ENCODE measurements at places on chromosomes 16 and 17.

- DNase-seq: no peak
Measured at GRCh38 chr17:44204441-44204882, 4.8 kb upstream of the ATXN7L3 start.

GRCh38 chr16:26995522-26995921, 71.2 kb upstream of the C16orf82 start:
- DNase-seq: no peak

DNA sequence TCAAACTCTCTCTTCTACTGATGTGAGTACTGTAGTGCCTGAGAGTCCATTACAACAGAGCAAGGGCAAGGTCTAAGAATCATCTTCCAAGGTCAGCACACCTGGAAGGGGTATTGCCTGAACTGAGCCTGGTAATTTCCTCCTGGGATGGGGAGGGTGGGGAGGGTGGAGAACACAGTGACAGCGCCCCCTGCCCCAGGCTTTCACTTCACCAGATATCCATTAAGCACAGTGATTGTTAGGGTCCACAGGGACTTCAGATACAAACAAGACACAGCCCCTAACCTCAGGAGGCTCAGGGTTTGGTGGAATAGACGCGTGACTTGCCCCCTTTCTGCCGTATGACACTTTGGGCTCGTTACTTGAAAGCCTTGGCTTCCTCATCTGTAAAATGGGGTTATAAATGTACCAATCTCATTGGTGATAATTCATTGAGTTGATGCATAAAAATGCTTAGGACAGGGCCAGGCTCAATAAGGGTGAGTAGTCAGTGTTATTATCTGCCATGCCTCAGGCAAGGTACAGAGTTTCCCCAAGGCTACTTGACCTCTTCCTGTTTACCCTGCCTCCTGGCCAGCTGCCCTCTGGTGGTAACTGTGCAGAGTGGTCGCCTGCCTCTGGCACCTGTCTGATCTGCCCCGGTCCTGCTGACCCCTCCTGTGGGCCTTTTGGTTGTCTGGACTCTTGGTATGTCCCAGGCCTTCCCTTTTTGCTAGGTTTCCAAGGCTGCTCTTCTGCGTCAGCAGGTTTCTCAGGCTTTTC, 13.1 kb upstream of the BRD7 start:
- DNase-seq: no peak

- no peak for DNase-seq
Measured at GRCh38 chr16:84281074-84281473, 13.6 kb upstream of the WFDC1 start.

- DNase-seq: no peak
Measured at GRCh38 chr16:9399573-9399972, 308.1 kb downstream of the HAPSTR1 start.

GRCh38 chr16:74747-75334, 2.4 kb upstream of the RHBDF1 start:
- no peak for DNase-seq

GRCh38 chr17:7552621-7553051, 3.8 kb downstream of the TNFSF12 start:
- no peak for DNase-seq
